GM19239 (cell line): ENCODE measurements at places on chromosomes 1 and 21.

GRCh38 chr1:51948491-51948915 lies 42.0 kb downstream of the RAB3B start:
- DNase-seq: no peak

GRCh38 chr1:90800012-90800717 lies 83.1 kb upstream of the BARHL2 start:
- DNase-seq: no peak

DNA sequence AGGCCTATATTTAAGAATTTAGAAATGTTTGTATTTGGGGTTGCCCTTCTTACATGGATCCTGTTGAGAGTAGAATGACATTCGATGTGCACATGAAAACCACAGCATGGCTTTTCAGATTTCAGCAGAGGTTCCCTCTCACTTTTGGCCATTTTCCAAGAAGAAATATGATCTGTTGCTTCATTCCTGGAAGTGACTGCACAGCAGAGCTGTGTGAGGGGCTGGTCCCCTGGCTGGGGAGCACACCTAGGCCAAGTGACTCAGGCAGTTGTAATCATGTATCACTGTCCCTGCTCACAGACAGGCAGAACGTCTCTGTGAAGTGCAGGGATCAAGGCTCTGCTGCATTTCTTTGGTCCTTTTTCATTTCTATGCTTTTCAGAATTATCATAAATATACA lies 32.3 kb downstream of the AGT start:
- no peak for DNase-seq

- DNase-seq: no peak
Measured at GRCh38 chr21:33449616-33450015, 30.2 kb downstream of the TMEM50B start.

DNA sequence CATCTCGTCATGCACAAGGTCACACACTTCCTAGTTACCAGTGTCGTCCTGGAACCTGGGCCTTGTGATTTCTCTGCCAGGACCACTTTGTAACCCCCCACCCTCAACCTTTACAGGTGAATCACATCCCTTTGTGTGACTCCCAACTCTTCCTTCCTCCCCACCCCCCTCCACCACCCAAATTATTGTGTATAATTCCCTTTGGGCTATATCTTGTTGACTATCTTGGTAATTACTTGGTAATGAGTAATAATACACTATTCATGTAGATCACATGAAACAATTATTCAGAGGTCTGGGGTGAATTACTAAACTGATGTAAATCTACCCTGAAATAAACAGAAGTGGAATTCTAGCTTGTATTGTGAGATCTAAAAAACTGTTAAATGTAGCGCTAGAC lies 1.7 kb downstream of the KCNK1 start:
- no peak for DNase-seq

DNA sequence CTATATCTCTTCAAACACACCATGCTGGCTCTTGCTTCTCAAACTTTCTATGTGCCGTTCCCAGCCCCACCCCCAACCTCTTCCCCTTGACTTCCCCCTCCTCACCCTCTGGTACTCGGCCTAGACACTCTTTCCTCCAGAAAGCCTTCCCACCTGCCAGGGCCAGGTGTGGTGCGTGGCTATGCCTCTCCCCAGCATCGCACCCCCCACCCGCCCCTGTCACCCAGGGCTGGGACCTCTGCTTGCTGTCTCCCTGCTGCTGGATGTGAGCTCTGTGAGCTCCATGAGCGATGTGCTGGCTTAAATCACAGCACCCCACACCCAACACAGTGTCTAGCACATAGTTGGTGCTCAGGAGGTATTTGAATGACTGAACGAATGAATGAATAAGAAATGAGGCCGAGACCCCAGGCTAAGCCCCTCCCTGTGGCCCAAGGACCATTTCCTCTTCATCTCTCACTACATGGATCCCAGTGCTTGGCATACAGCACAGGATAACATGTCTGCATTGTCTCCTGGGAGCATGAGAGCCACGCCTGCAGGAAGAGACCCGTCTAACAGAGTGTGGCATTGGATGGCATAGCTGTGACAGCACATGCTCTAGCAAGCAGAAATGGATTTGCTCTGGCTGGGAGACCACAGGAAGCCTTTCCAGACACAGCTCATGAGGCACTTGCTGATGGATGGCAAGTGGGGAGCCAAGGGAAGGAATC lies 19.7 kb downstream of the TNNT2 start:
- no peak for DNase-seq

DNA sequence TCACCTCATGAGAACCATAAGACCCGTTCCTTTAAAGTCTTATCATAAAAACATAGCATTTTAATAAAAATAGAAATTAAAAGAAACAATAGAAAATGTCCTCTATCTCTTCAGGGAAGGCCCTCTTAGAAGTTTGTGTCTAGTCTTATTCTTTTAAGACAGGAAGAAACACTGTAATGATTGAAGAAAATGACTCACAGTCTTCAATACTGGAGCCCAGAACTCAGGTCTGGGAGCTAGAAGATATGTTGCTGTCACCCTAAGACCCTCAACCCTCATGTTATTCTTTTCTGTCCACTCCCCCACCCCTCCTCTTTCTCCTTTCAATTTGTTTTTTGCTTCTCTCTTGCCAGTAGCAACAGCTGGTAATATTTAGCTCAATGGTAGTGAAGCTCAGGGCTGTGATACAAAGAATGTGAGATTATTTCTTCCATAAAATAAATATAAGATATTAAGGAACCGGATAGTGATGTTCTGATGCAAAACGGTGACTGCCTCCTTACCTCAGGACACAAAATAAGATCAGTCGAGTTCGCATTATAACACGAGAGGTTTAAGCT lies 12.0 kb downstream of the DUSP10 start:
- no peak for DNase-seq

- DNase-seq: no peak
Measured at GRCh38 chr1:67431869-67432578, 1.8 kb upstream of the SERBP1 start.

DNA sequence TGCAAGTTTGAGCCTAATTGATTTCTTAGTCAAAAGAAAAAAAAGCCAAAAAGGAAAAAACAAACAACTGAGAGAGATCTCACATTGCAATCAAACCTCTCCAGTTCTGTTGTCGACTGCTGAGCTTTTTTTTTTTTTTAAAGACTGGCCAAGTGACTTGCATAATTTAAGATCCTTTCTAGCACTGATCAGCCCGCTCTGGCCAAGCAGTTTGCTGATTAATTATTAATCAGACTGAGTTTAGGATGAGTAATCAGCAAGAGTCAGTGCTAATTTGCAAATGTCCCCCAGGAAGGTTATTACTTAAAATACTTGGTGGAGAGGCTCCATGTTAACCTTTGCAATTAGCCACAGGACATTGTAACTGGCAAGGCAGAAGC lies 39.3 kb downstream of the HMGB4 start:
- DNase-seq: peak; percentile 34

GRCh38 chr1:40092241-40092640 lies 4.8 kb downstream of the PPT1 start:
- DNase-seq: no peak

GRCh38 chr1:68232289-68233148 lies at the start of gene WLS:
WLS (minus strand) TSS chr1:68232523; CDS start chr1:68232299, 224 bp downstream.
- DNase-seq: no peak

DNA sequence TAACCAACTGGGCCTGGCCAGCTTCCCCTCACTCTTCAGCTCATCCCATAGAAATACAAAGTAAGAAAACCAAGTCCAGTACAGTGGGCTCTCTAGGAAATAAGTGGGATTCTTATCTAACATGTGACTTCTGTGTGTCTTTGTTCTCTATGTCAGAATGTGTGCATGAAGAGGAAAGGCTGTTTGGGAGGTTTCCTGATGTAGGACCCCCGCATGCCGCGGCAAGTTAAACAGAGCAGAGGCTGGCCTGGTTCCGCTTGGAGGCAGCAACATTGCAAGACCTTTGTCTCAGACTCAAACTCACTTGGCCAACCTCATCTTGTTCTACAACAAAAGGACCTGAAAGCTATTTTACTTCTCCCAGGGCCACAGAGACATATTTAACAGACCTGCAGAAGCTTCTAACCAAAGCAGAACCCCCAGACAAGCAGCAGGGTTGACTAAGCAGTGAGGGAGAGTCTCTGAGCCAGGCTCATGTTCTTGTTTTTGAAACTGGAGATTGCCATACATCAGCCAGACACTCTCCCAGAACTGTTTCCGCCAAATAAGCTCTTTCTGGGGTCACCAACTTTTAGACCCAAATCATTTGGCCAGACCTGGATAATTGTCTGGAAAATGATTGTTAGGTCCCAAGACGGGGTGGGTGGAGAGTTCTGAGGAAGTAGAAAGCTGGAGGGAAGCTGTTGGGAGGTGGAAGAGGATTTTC lies 6.2 kb downstream of the MTARC2 start:
- DNase-seq: no peak

DNA sequence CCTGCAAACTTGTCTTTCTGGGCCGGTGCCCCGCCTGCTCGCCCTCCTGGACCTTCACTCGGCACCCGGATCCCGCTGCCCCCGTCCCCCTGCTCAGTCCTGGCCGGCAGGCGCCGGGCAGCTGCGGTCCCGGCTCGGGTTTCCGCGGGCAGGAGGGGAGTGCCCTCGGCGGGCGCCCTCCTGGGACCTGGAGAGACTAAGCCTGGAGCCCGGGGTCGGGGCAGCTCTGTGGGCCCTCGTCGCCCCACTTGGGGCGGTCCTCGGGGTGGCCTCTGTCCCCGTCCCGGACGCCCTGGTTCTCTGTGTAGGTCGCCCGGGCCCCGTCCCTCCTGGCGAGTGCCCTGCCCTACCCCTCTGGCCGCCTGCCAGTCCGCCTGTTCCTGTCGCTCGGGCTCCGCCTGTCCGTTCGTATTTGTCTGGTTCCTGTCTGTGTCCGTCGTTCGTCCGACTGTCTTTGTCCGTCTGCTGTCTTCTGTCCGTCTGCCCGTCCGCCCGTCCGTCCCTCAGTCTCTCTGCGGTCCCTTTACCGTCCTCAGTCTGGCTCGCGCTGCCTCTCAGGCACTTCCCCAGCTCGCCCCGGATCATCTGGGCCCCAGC lies 490 bp downstream of the SERINC2 start:
- DNase-seq: peak; percentile 40
